ENCODE measurements at places on chromosomes 6 and 20.
A peak's percentile ranks its signal among the peaks of the same experiment; 100 is the strongest.

DNA sequence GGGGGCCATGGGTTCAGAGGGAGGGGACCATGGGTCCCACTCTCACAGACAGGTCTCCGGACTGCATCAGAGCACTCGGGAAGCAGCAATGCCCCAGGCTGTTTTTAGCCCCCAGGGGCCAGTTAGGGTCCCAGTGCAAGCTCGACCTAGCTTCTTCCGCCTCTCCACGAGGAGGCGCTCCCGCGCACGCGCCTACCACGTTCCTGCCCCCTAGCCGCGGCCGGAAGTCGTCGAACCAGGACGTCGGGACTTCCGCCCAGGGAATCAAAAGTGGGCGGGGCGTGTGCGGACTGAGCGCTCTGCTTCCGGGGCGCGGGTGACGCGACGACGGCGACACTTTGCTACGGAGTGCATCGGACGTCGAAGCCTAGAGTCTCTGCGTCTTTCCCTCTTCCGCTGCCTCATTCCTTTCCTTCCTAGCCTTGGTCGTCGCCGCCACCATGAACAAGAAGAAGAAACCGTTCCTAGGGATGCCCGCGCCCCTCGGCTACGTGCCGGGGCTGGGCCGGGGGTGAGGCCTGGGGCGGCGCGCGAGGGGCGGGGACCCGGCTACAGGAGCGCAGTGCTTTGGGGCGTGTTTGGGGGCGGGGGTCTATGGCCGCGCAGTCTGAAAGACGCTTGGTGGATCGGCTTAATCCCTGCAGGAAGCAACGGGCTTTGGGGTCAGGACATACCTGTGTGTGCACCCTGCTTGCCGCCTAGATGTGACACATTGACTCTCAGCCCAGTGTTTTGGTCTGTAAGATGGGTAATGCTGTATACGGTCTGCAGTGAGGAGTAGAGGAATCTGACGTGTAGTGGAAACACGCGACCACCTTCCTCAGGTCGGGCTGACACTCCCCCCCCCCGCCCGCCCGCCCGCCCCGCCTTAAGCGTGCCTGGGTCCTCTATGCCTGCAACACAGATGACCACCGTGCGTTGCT is at the start of gene PRPF6:
Gene PRPF6, plus strand, starts transcription at position 327 of the 923 bp plus-strand sequence. Its CDS starts 114 bp downstream, at position 441.
- peak; percentile 98 for DNase-seq

GRCh38 chr6:105733556-105734162 is 330.8 kb upstream of the PREP start:
- DNase-seq, result no peak

DNA sequence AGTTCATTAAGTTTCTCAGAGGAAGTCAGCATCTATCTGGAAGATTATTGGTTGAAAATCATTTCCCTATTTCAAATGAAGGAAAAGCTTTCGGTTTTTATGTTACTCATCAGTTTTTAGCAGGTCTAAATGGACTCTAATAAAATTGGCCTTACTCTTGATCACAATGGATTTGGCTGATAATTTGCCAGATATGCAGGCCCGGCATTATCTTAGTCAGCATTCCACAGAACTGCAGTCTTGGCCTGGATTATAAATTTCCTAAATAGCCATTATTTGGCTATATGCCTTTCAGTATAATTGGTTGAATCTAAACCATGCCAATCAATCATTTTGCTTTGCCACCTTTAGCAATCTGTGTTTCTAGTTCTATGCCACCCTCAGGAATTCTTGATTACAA is 91.7 kb upstream of the KCNQ5 start:
- no peak for DNase-seq

DNA sequence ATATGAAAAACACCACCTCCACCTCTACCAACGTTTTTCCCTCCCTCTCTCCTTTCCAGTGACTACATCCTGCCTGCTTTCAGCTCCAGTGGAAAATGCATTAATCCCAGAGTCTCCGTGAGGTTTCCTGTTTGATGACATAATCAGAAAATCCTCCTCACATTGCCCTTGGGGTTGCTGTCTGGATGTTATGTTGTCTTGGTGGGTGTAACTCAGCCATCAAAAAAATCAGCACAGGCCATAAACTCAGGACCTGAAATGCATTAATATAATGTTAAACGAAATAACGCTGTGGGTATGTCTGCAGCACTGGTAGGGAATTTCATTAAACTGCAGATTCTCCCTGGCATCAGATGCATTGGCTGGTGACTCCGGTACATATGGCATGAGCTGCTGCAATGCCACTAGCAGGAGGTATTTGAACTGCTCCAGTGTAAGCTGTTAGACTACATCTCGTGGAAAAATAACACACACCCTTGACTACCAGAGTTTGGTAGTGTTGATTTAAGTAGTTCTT is 297.8 kb downstream of the PRL start:
- DNase-seq, result no peak

DNA sequence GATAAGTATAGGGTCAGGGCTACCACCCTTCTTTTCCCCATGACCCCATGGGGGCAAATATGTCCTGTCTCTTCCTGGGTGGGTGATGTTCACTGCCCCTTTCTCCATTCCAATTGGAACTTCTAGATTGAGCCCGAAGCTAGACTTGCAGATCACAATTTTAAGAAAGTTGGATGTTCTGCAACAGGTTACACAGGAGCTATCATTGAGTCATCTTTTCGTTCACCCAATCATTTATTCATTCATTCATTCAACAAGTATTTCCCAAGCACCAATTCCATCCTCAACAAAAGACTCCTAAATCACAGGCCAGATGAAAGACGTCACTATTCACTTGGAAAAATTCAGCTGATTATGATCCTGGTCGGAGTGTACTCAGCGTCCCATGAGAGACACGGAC is 71.0 kb upstream of the FOXP4 start:
- DNase-seq, result no peak

DNA sequence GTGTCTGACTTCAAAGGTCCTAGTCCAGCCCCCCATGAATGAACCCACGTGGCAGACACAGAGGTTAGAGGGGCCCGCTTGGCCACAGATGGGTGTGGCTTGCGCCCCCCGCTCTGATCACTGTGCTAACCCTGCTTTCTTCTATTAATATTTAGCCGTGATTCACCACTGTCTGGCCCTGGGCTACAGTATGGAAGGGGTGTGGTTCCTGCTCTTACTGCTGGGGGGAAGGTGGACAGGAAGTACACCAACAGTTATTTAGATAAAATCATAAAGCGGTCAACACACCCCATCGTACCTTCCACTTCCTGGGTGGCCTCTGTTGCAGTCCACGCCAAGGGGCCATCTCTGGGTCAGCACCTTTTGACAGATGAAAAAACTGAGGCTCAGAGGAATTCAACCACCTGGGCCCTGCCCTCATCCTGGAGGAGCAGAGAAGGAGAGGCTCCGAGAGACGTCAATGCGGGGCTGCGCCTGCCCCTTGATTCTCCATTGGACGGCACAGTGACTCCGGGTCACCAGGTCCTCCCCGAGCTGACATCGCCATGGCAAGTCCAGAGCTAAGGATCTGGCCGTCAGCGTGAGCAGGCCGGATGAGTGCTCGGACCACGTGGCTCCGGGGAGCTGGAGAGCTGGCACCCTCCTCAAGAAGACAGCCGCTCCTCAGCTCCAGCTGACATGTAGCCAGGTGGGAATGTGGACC is 206.3 kb downstream of the PREX1 start:
- no peak for DNase-seq

DNA sequence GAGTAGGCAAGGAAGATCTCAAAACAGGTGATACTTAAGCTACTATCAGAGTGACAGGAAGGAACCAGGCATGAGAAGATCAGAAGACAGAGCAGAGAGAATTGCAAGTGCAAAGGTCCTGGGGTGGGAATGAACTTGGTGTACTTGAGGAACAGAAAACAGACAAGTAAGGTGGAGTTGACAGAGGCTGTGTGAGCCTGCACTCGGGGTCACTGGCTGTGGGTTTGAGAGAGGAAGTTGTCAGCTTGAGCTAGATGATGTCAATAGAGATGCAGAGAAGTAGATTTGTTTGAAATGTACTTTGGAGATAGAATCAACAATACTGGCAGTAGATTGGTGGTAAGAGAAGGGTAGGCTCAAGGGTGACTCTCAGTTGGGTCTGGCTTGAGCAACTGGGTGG is 209.5 kb downstream of the CLIC5 start:
- no peak for DNase-seq

- no peak for DNase-seq
Measured at GRCh38 chr6:148240461-148240840, 102.2 kb upstream of the SASH1 start.

GRCh38 chr20:45890077-45890984 is 677 bp downstream of the NEURL2 start:
- peak; percentile 96 for DNase-seq

- DNase-seq, result peak; percentile 16
Measured at GRCh38 chr20:16245879-16246278, 327.4 kb downstream of the KIF16B start.

GRCh38 chr20:38091441-38092216 is 58.1 kb downstream of the RPRD1B start:
- DNase-seq, result no peak

DNA sequence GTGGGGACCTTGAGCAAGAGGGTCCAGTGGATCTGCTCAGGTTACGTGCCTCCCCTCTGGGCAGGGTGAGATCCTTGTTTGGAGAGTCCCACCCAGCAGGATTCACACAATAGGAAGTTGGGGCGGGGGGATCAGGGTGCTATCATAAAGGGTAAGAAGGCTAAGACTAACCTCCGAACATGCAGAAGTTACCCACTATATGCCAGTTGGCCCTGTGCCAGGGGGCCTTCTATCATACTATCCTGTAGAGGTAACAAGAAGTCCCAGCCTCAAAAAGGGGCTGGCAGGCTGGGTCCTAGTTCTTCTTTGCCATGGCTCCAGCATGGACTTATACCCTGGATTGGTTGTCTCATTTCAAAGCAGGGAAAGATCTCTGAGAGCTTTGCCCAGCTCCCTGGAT is 94.1 kb downstream of the CDH26 start:
- peak; percentile 37 for DNase-seq

Data from endodermal cell (in vitro differentiated cells).